Activated CD8-positive, alpha-beta memory T cell treated with anti-CD3 and anti-CD28 coated beads, Interleukin-2, amount 50 U/mL, for 4 hours (primary cell): ENCODE measurements at places on chromosomes 16 and 17.
A peak's percentile ranks its signal among the peaks of the same experiment; 100 is the strongest.

- DNase-seq = no peak
Observed at GRCh38 chr17:57669671-57670529, 75.2 kb downstream of the CCDC182 start.

GRCh38 chr16:30040221-30040620, 9.2 kb upstream of the TLCD3B start:
- DNase-seq = no peak

- DNase-seq = no peak
Observed at GRCh38 chr17:81579298-81579697, 27.1 kb upstream of the FAAP100 start.

DNA sequence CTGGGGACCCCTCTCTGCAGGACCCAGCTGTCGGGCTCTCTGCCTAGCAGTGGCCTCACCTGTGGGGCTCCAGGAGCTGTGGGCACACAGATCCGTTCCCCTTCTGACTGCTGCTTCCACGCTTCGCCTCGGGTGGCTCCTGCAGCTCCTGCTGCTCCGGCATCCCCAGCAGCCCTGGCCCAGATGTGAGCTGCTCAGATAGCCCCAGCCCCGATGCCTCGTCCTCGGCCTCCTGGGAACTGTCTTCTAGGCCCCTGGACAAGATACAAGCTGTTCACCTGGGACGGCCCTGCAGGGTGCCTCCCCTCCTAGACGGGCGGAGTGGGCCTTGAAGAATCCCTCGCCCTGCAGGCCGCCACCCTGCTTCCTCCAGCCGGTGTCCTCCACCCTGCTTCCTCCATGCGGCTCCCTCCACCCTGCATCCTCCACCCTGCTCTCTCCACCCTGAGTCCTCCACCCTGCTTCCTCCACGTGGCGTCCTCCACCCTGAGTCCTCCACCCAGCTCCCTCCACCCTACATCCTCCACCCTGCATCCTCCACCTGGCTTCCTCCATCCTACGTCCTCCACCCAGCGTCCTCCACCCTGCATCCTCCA, 11.0 kb downstream of the EMC6 start:
- no peak for DNase-seq

- DNase-seq = no peak
Observed at GRCh38 chr16:66931665-66932064, 2.5 kb downstream of the CIAO2B start.

DNA sequence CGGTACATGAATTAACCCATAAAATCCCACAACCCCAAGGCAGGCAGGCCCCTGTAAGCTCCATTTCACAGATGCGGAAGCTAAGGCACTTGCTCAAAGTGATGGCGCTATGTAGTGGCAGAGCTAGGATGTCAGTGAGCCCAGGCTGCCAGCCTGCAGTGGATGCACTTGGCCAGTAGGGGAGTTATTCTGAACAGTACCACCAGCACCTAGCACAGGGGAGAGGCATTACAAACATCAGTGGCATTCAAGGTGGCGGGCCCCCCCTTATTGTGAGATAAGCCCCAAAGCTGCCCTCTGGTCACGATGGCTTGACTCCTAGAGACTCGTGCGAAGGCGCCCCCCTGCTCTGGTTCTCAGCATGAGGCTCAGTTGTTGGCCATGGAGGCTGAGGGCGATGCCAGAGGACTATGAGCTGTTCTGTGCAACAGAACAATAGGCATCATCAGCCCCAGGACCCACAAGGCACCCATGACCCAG, 33.8 kb downstream of the GTF3C1 start:
- peak; percentile 24 for DNase-seq

- no peak for DNase-seq
Observed at GRCh38 chr17:21399474-21400186, 23.5 kb downstream of the KCNJ12 start.

DNA sequence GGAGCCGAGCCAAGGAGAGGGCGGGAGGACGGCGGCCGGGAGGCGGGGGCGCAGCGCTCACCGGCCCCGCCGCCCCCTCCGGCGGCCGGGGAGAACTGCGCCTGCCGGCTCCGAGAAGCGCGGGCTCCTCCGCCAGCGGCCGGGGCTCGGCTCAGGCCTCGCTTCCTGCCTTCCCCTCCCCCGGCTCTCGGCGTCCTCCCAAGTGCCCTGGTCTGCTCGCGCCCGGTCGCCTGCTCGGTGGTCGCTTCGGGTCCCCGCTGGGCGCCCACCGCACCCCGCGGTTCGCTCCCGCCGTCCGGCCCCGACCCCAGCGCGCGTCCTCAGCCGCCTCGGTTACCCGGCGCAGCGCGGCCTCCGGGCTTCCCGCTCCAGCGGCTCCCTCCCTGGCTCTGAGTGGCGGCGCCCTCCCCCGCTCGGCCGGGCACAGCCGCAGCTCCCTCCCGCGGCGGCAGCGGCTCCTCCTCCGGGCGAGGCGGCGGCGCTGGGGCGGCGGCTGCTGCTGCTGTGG, 313 bp downstream of the UBTF start:
- DNase-seq = peak; percentile 68

DNA sequence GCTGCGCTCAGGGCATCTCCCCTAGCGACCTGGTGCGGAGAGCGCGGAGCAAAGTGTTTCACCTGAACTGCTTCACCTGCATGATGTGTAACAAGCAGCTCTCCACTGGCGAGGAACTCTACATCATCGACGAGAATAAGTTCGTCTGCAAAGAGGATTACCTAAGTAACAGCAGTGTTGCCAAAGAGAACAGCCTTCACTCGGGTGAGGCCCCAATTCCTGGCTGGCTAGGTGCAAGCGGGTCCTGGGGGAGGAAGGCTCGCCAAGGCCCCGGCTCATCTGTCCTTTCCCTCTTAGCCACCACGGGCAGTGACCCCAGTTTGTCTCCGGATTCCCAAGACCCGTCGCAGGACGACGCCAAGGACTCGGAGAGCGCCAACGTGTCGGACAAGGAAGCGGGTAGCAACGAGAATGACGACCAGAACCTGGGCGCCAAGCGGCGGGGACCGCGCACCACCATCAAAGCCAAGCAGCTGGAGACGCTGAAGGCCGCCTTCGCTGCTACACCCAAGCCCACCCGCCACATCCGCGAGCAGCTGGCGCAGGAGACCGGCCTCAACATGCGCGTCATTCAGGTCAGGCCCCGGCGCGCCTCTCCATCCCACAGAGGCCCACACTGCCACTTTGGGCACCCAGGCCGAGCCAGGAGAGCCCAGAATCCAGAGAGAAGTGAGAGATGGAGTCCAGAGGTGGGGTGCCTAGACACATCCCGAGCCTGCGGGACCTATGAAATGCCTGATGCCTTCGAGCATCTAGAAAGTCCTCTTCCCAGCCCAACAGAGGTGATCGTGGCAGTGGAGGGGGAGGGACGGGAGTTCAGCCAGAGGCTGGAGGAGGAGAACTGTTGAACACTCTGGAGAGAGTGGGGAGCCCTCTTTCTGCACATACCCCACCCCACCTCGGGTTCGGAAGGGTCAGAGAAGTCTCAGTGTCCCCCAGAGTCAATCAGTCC, 3.3 kb downstream of the LHX1 start:
- no peak for DNase-seq

DNA sequence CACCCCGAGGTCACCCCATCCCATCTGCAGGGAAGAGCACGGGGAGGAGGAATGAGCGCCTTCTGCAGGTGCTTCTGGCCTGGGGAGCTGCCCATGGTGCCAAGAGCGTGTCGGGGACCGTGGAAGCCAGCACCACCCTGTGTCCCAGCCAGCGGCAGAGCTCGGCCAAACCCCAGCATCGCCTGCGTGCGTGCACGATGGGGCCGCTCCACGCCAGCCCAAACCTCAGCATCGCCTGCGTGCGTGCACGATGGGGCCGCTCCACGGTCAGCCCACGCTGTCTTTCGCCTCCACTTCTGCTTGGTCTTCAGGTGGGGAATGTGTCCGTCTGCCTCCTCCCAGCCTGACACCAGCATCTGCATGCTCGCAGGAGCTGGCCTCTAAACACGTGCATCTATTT, 13.9 kb downstream of the GALNS start:
- no peak for DNase-seq

- no peak for DNase-seq
Observed at GRCh38 chr17:76022973-76023899, 3.9 kb downstream of the EVPL start.

DNA sequence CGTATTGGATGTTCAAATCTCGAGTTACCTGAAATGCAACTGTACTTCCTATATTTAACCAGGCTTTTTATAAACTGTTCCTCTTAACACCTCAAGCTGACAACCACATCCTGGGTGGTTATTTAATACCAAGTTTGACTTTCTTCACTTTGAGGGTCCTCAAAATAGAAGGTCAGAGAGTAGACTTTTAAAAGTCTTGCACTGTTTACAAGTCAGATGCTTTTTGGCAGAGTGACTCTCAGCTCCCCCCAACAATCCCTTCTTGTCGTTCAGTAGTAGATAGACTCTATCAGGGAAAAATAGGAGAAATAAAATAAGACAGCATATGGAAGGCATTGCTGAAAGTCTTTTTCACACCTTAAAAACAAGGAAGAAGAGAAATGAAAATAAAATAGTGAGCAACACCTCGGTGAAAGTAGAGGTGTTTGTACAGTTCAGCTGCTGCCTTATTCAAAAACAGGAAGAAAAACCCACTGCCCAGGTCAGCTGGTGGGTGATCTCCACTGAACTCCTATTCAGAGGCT, 650.4 kb downstream of the WWOX start:
- no peak for DNase-seq

GRCh38 chr16:89981414-89981813, 32.9 kb downstream of the DEF8 start:
- no peak for DNase-seq

DNA sequence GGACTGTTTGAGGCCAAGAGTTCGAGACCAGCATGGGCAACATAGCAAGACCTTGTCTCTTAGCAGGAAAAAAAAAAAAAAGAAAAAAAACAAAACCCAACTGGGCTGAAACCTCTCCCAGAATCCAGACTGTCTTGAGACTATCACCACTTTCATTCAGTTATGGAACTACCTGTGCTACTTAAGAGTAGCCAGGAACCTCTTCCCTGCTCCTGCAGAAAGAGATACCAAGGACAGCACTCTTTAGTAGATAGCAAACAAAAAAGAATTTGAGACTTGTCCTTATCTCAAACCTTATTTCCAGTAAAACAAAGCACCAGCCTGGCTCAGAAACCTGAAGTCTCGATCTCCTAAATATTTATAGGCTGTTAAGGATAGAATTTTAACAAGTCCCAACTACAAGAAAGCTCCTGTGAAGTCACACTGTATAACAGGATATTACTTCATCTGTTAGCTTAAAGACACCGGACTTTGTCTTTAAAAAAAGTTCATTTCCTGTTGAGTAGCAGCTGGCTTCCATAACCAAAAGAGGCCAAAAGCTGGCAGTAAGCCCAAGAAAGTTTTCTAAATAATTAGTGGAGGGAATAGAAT, 5.1 kb downstream of the CDR2 start:
- DNase-seq = no peak

DNA sequence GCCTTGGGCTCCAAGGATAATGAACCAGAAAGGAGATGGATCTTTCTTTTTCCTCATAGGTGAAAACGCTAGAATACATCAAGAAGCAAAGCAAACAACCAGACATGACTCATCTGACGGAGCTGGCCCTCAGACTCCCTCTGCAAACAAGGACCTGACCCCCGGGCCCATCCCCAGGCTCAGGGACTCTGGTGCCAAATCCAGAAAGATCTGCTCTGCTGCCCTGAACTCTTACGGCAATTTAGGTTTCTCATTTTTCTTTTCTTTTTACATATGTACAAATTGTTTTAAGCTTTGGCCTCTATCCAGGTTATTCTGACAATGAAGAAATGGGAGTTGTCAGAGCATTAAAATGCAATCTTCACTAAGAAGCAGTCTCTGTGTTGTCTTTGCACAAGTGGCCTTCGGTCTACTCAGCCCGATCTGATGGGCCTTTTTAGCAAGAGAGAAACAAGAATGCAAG, 17.7 kb downstream of the KNOP1 start:
- no peak for DNase-seq

- no peak for DNase-seq
Observed at GRCh38 chr16:14609716-14610115, 20.3 kb downstream of the PARN start.

DNA sequence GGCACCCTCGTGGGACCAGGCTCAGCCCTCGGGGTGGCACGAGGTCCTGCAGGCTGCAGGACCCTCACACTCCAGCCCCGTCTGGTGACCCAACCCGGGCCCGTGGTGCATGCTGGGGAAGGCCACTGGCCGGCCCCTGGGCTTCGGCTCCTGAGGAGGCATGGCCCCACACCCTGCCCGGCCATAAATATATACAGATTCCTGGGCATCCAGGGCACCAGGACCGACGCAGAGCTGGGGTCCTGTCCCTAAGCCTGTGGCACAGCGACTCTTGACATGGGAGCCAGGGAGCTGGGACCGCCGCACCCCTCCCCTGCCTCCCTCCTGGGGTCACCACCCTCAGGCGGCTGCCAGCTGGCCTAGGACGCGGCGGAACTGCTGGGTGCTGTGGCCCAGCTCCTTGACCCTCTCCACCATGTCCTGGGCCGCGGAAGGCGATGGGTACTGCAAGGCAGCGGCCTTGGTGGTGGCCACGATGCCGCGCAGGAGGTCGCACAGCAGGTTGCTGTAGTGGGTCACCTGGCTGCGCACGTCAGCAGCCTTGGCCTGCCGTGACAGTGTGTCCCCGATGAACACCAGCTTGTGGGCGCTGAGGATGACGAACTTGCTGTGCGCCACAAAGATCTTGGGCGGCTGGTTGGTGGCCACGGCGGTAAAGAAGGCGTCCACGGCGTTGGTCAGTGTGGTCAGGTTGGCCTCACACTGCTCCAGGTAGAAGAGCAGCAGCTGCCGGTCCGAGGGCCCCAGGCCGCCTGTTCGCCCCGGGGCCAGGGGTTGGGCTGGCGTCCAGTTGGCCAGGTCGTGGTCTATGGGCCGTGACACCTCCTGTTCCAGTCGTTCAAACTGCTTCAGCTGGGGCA, 10.6 kb downstream of the CTRB1 start:
- DNase-seq = no peak

DNA sequence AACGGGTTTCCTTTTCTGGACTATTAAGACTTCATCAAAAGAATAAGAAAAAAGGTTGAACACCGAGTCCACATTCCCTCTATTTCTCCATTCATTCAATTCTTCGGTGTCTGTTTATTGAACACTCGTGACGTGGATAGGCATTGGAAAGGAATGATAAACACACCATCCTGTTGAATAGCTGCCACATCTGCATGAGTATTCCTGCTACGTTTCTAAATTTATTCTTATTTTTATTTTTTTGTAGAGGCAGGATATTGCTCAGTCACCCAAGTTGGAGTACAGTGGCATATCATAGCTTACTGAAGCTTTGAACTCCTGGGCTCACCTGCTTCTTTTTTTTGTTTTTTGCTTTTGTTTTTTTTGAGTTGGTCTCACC, 80.8 kb upstream of the CIBAR2 start:
- DNase-seq = no peak

- DNase-seq = no peak
Observed at GRCh38 chr17:60508384-60508980, 17.6 kb downstream of the APPBP2 start.

DNA sequence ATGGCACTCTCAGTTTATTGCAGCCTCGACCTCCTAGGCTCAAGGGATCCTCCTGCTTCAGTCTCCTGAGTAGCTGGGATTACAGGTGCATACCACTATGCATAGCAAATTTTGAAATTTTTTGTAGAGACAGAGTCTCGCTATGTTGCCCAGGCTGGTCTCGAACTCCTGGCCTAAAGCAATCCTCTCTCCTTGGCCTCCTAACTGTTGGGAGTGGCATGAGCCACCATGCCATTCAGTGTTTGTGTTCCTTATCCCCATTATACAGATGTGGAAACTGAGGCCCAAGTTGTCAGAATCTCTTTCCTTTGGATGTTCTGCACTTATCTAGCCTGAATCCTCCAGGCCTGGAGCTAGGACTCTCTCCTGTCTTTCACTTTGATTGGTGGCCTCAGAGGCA, 40.8 kb upstream of the NKD1 start:
- no peak for DNase-seq

- peak; percentile 21 for DNase-seq
Observed at GRCh38 chr16:49350265-49351095, 23.1 kb upstream of the C16orf78 start.
